Activated CD4-positive, alpha-beta T cell treated with anti-CD3 and anti-CD28 coated beads for 36 hours (primary cell): ENCODE measurements at places on chromosomes 13 and 19. TPM values are rescaled to one million over a fixed set of nuclear protein-coding genes. Genes with fewer than 3 reads are reported as not detected.

DNA sequence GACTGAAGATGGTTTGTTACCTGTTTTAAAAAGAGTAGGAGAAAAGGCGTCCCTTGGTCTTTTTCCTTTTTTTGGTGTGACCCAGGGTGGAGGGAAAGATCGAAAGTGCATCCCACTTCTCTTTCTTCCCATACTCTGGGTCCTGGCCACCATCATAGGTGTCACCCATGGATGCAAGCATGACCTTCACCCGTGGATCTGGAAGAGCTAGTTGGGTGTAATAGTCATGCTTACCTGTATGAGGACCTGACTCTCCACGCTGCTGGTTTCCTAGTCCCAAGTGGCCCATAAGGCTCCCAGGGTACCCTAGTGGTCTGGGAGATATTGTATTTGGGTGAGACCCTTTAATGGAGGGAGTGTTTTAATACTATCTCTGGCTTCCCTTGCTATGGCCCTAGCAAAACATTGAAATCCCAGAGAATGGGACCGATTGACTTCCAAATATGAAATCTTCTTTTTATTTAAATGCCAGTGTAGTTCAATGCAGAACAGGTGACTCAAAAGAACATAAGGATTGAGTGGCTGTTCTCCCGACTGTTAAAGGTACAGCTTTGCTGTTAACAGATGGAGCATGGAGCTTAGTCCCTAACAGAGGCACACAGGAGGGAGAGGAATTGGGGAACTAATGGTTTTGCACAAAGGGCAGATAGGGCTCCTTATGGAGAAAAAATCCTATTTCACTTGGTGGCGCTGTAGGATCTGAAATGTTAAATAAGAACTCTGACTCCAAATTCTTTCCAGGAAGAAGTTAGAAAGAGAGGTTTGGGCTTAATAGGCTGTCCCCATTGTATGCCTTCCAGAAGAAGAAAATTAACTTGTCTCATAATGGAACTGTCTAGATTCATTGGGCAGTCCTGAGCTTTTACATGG, 7.0 kb upstream of the ZNF550 start:
- no peak overlapping the region for H3K27ac ChIP-seq
- H3K27me3 ChIP-seq, result no peaks in the 10 kb centered on the region
- DNase-seq, result peak; percentile 37
- H3K36me3 ChIP-seq, result peaks cover 31% of the 10 kb centered on the region
- no peaks in the 10 kb centered on the region for H3K4me1 ChIP-seq

- H3K27me3 ChIP-seq, result no peaks in the 10 kb centered on the region
- H3K4me3 ChIP-seq, result peak overlapping the region; percentile 91
- DNase-seq, result no peak
Measured at GRCh38 chr19:58382997-58383603, 2.3 kb upstream of the ZNF837 start.

- DNase-seq, result no peak
- H3K27me3 ChIP-seq, result peaks cover 3% of the 10 kb centered on the region
- H3K36me3 ChIP-seq, result no peaks in the 10 kb centered on the region
- H3K4me3 ChIP-seq, result no peak overlapping the region
- H3K4me1 ChIP-seq, result no peaks in the 10 kb centered on the region
- no peak overlapping the region for H3K27ac ChIP-seq
Measured at GRCh38 chr13:95355494-95355893, 54.2 kb upstream of the ABCC4 start.

DNA sequence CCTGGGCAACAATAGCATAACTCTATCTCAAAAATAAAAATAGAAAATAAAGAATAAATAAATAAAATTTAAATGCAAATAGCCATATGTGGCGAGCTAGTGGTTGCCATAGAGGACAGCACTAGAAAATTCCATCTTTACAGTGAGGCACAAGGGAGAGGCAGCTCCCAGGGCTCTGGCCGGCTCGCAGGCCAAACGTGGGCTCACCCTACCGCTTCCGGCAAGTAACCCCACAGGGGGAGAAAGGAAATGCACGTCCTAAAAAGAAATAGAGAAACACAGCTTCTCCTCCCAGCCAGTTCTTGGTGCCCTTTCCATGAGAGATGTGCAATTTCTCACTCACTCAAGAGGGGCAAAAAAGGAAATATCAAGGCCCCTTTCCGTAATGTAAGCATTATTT, 12.4 kb upstream of the GRWD1 start:
- no peaks in the 10 kb centered on the region for H3K36me3 ChIP-seq
- no peak overlapping the region for H3K27ac ChIP-seq
- no peak for DNase-seq
- no peaks in the 10 kb centered on the region for H3K4me1 ChIP-seq
- H3K4me3 ChIP-seq, result no peak overlapping the region

DNA sequence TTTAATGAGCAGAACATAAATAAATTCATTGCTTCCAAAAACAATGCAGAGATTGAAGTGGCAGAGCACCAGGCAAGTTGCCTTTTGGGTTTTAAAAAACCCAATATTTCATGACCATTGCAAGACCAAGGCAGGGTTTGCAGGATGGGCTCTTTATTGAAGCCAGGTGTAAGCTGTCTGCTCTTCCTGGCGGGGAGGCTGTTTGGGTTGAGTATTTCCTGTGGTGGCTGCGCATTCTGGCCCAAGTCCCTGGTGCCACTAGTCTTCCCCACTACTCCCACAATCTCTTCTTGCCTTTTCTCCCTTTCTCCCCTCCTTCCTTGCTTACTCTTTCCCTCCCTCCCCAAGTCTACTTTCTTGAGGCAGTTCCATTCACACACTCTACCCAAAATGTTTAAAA, 116.4 kb downstream of the AKAP11 start:
- H3K27ac ChIP-seq, result no peak overlapping the region
- peaks cover 9% of the 10 kb centered on the region for H3K36me3 ChIP-seq
- DNase-seq, result no peak
- no peaks in the 10 kb centered on the region for H3K27me3 ChIP-seq

GRCh38 chr19:33810821-33811220, 14.2 kb downstream of the KCTD15 start:
- H3K36me3 ChIP-seq, result peaks cover 2% of the 10 kb centered on the region
- H3K4me1 ChIP-seq, result peaks cover 3% of the 10 kb centered on the region
- H3K27me3 ChIP-seq, result no peaks in the 10 kb centered on the region
- no peak overlapping the region for H3K27ac ChIP-seq
- H3K4me3 ChIP-seq, result no peak overlapping the region

DNA sequence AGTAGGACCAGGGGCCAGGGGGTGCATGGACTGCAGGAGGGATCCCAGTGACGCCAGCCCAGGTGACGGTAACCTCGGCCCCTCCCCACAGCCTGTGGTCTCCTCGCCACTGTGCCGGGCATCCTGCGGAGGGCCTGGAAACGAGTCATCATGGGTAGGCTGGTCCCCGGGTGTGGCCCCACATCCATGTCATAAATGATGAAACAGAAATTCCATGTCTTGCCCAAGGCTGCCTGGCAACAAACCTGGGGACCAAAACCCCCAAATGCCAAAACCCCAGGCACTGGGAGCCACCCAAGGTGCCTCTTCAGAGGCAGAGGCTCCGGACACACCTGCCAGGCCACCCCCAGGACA, 20.9 kb downstream of the MAP2K2 start:
- H3K36me3 ChIP-seq, result peaks cover 36% of the 10 kb centered on the region
- H3K4me3 ChIP-seq, result no peak overlapping the region
- peaks cover 36% of the 10 kb centered on the region for H3K4me1 ChIP-seq
- no peaks in the 10 kb centered on the region for H3K27me3 ChIP-seq
- no peak overlapping the region for H3K27ac ChIP-seq
- DNase-seq, result peak; percentile 59

DNA sequence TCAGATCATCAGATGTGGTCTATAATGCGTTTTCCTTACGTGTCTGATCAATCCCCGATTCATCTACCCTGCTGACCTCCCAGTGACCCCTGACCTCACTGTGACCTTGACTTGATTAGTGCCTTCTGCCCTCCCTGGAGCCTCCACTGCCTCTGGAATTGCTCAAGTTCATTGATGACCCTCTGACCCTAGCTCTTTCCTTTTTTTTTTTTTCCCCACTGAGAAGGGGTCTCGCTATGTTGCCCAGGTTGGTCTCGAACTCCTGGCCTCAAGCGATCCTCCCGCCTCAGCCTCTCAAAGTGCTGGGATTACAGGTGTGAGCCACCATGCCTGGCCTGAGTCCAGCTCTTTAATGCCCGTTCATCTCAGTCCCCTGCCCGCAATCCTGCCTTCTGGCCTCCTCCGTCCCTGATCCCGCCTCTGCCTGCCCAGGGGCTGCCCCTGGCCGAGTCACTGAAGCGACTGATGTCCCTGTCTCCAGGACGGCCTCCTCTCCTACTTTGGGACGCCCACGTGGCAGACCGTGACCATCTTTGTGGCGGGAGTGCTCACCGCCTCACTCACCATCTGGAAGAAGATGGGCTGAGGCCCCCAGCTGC, 4.0 kb upstream of the FTL start:
- no peaks in the 10 kb centered on the region for H3K27me3 ChIP-seq
- H3K27ac ChIP-seq, result no peak overlapping the region
- peaks cover 56% of the 10 kb centered on the region for H3K4me1 ChIP-seq
- peak; percentile 46 for DNase-seq

DNA sequence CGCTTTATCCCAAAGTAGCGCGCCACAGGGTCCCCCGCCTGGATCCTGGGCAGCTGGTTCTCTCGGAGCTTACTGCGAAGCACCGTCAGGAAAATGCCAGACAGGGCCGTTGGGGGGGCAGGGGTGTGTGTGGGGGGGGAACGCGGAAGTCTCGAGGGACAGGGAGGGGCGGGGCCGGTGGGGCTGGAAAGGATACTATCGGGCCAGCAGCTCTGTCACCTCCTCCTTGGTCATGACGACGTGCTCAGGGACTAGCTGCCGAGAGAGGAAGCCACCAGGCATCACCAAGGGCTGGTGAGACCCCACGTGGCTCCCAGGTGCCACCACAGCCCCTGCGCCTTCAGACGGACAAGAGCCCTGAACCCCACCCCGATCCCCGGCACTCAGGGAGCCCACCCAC, 5.3 kb downstream of the POLR2E start:
- no peak for DNase-seq
- H3K27me3 ChIP-seq, result no peaks in the 10 kb centered on the region
- H3K4me1 ChIP-seq, result peaks cover 45% of the 10 kb centered on the region
- no peak overlapping the region for H3K4me3 ChIP-seq
- H3K36me3 ChIP-seq, result peaks cover 44% of the 10 kb centered on the region
- no peak overlapping the region for H3K27ac ChIP-seq

DNA sequence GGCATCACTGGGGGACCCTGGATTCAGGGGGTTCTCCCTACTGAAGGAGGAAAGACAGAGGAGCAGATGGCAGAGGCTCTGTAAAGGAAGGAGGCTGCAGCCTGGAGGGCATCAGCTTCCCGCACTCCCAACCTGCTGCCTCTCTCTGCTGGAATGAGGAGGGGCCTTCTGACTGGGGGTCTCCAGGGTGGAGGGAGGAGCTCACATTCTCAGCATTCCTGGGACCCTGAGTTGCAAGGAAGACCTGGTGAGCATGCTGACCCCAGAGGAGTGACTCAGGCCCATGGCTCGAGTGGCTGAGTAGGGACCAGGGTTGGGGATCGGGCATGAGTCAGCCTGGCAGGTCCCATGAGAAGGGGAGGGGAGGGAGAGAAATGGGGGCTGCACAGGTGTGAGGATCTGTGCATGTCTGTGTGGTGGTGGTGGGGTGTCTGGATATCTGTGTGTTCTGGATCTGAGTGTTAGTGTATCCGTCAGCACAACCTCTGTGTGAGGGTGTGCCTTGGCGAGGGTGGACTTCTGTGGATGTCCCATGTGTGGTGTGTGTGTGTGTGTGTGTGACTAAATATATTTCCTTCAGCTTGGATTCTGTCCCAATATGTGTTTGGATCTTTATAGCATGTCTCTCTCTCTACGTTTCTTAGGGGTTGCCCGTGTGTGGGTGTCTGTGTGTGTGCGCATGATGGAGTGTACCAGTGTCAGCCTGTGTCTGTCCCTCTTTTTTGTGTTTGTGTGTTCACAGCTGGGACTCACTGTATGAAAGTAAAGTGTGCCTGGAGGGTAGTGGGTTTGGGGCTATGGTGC, 4.6 kb downstream of the AXL start:
- H3K36me3 ChIP-seq, result no peaks in the 10 kb centered on the region
- H3K27ac ChIP-seq, result no peak overlapping the region
- no peak overlapping the region for H3K4me3 ChIP-seq
- peak; percentile 23 for DNase-seq

DNA sequence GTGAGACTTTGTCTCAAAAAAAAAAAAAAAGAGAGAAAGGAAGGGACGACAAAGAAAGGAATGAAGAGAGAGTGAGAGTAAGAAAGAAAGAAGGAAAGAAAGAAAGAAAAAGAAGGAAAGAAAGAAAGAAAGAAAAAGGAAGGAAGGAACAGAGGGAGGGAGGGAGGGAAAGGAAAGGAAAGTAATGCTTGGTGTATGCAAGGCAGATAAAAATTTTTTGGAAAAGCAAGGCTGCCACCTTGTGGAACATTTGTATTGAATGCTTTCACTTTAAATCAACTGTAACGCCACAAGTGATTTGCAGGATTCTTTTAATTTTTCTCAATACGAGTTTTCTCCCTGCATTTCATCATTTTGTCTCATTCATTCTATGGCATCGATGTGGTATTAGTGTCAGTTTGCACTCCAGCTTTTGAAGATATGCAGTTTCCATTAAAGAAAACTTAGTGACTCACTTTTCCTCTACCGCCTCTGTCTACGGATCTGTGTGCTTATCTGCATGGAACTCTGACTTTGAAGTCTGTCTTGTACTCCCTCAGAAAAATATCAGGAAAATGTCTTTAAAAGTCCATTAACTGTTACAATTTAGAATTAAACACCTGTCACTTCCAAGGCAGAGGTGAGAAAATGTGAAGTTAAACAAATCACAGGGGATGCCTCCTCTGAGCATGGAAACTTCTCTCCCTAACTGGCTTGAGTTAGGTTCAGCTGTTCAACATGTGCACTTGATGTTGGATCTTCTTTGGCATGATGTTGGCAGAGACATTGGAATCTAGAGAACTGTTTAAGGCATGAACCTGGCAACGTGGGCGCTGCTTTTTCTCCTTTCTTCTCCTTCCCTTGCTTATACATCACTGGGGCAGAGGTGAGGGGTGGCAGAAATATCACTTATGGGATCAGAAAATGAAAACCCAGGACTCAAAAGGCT, 20.0 kb upstream of the ZDHHC20 start:
- no peak overlapping the region for H3K27ac ChIP-seq
- H3K36me3 ChIP-seq, result no peaks in the 10 kb centered on the region
- H3K4me1 ChIP-seq, result peaks cover 8% of the 10 kb centered on the region

DNA sequence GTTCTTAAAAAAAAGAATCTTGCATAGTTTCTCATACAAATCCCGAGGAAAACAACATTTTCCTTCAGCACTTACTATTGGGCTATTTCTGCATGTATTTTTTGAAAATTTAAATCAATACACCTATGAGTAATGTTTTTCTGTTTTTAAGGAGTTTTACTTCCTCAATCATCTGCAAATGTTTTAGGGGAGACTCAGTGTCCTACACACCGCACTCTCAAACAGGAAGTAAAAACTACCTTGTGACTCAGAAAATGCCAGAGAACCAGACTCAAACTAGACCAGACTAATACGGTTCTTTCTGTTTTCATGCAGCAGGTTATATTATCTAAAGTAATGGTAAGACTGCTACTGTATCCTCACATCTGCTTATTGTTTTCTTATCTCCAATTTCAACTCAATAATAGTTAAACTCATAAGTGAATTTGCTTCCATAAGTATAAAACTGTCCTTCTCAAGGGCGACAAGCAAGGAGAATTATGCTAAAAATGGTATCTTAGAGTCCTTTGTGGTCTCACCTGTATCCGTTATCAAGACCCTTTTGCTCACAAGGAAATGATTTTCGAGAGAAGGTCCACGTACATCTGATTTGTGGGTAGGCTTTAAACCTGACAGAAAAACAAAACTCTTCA, 52.5 kb downstream of the FLT3 start:
- no peak overlapping the region for H3K4me3 ChIP-seq
- H3K36me3 ChIP-seq, result no peaks in the 10 kb centered on the region
- DNase-seq, result no peak

CATSPERD gene
- not detected for total RNA-seq

STK11 gene
- 49.2 TPM for total RNA-seq

HNRNPM gene
- 304 TPM for total RNA-seq

TSHZ3 gene
- 0.85 TPM for total RNA-seq

APOE gene
- 0.70 TPM for total RNA-seq

CACNG7 gene
- not detected for total RNA-seq

DOHH gene
- 15.4 TPM for total RNA-seq

CXCL17 gene
- not detected for total RNA-seq
